ENCODE measurements at places on chromosomes 3 and 15.

- peak; percentile 46 for DNase-seq
Measured at GRCh38 chr3:108914774-108915641, 38.7 kb downstream of the GUCA1C start.

DNA sequence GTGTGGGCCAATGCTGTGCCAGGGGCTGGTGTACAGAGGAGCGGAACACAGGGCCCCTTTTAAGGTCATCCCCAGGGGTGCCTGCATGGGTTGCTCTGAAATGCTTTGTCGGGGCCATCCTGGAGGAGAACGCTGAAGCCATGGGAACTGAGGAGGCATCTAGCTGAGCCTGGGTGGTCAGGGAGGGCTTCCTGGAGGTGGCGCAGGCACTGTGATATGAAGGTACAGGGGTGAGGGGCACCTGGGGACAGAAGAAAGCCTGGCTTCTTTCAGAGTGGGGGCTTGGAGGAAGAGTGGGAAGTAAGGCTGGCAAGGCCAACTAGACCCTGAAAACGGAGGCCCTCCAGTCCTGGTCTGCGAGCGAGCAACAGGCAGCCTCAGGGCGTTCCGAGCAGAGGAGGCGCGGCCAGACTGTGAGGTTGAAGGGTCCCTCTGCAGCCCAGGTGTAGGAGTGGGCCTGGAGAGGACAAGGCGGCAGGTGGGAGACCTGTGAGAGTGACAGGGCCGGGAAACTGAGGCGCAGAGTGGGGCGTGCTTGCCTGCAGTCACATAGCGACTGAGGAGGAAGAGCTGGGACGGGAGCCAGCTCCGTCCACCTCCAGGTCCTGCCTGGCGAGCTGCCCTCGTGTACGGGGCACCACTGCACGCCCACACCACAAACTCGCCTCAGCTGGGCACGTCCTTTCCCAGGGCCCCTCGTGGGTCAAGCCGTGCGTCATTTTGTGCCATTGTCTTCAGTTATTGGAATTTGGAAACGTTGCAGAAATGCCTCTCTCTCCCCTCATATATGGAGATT lies 4.1 kb downstream of the FBLN2 start:
- DNase-seq = no peak

DNA sequence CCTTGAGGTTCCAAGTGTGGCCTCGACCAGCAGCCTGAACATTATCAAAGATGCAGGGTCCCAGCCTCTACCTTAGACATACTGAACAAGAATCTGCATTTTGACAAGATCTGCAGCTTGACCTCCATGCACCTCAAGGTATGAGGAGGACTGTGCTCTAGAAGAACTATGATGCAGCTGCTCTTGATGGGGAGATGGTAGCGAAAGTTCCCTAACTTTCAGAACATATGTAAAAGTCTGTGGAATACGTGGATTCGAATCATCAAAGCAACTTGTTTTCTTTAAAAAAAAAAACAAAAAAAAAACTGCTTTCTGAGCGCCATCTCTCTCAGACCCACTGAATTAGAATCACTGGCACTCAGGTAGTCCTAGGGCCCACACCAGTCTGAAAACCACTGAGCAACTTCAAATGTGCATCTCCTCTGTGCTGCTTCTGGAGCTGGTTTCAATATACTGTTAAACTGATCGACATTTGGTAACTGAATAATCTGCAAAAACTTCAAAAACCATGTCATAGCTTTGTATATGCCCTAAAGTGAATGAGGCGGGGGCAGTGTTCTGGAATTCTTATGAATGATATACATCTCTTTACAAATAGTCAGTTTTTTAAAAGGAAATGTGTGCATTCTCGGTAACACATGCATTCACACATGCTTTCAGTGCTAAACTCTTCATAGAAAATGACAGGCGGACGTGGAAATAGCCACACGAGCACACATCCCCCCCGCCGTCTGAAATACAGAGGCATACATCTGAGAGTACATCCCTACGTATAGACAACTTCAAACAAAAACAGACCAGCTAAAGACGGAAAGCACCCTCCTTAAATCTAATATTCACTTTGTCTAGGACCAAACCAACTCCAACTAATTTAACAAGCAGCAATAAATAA lies 128.8 kb downstream of the FOXP1 start:
- DNase-seq = no peak

GRCh38 chr3:45777746-45778386 lies 18.5 kb downstream of the SLC6A20 start:
- no peak for DNase-seq

GRCh38 chr15:56757875-56758274 lies 24.6 kb upstream of the ZNF280D start:
- no peak for DNase-seq

GRCh38 chr3:66812136-66812535 lies 186.0 kb upstream of the KBTBD8 start:
- no peak for DNase-seq

Data from right hindlimb (tissue), 1 donor.